ENCODE measurements at places on chromosomes 4 and X.
A peak's percentile ranks its signal among the peaks of the same experiment; 100 is the strongest.

DNA sequence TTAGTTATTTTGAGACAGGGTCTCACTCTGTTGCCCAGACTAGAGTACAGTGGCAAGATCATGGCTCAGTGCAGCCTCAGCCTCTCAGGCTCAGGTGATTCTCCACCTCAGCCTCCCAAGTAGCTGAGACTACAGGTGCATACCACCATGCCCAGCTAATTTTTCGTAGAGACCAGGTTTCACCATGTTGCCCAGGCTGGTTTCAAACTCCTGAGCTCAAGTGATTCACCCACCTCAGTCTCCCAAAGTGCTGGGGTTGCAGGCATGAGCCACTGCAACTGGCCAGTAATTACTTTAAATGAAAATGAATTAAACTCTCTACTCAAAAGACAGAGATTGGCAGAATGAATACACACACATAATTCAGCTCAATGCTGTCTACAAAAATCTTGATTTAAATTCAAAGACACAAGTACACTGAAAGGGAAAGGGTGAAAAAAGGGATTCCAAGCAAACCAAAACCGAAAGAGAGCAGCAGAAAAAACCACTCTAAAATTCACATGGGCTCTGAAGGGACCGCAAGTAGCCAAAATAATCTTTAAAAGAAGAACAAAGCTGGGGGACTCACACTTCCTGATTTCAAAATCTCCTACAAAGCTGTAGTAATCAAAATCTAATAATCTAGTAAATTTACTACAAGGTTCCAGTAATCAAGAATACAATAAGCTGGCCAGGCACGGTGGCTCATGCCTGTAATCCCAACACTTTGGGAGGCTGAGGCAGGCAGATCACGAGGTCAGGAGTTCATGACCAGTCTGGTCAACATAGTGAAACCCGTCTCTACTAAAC, 11.8 kb upstream of the SPON2 start:
- DNase-seq, result no peak

- DNase-seq, result no peak
Measured at GRCh38 chr4:75673959-75674328, 733 bp upstream of the G3BP2 start.

DNA sequence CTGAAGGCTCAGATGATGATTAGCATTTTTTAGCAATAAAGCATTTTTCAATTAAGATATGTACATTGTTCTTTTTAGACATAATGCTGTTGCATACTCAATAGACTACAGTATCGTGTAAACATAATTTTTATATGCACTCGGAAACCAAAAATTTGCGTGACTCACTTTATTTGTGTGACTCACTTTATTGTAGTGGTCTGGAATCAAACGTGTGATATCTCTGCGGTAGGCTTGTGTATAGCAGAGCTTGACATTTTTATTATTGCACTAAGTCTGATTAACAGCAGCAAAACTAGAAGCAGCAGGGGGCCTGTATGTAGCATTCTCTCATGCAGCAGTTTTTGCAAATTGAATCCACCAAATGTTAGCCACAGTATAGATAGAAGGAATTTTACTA, 119.1 kb upstream of the PRDX4 start:
- no peak for DNase-seq

DNA sequence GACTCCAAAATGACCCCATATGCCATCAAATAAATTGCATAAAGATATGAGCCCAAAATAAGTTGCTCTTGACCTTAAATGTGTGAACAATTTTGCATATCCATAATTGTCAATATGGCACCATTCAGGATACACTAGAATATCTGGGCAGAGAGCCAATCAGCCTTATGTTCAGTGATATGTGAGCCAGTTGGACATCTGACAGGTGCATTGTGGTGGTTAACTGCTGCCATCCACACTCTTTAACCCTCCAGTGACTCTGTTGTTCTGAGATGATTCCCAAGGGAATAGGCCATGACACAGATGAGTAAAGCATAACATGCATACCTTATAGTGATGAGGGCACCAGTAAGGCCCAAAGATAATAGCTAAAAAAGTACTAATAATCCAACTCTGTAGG, 500.1 kb downstream of the PCDH18 start:
- no peak for DNase-seq

DNA sequence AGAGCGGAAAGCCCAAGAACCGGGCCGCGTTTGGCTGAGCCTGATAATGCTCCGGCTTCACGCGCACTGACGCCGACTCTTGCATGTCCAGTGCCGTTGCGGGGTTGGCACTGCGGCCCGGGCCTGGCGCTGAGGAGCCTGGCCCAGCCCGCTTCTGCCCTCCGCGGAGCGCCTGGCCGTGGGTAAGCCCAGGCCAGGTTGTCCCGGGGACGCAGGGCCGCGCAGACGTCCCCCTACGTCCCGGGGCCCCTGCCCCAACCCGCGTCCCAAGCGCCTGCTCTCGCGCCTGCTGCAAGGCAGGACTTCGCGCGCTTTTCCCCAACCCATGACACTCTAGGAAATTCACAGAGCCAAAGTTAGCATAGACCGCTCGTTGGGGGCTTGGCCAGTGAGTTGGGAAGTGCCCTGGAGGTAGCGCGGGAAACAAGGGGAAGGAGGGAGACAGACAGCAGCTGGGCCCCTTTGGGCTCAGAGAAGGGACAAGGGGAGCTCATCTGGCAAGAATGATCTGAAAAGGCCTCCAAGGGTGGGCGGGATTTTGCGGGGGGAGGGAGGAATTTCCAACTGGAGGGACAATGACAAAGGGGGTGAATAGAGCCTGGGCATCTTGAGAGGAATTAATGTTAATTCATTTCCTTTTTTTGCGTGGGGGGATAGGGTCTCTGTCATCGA, 665 bp upstream of the LRPAP1 start:
- no peak for DNase-seq

GRCh38 chr4:126778348-126778747, 854.4 kb upstream of the INTU start:
- no peak for DNase-seq

GRCh38 chr4:20983763-20984575, 283.7 kb downstream of the PACRGL start:
- DNase-seq, result no peak

DNA sequence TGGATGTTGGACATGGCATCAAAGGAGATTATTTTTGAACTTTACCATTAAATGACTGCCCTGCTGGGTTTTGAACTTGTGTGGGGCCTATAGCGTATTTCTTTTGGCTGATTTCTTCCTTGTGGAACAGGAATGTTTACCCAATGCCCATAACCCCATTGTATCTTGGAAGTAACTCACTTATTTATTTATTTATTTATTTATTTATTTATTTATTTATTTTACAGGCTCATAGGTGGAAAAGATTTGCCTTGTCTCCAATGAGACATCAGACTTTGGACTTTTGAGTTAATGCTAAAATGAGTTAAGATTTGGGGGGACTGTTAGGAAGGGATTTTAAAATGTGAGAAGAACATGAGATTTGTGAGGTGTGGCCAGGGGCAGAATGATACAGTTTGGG, 273.1 kb downstream of the SLITRK2 start:
- no peak for DNase-seq

- DNase-seq, result no peak
Measured at GRCh38 chr4:119139311-119139710, 3.7 kb downstream of the MYOZ2 start.

- DNase-seq, result no peak
Measured at GRCh38 chr4:149344436-149344835, 471.2 kb downstream of the IQCM start.

DNA sequence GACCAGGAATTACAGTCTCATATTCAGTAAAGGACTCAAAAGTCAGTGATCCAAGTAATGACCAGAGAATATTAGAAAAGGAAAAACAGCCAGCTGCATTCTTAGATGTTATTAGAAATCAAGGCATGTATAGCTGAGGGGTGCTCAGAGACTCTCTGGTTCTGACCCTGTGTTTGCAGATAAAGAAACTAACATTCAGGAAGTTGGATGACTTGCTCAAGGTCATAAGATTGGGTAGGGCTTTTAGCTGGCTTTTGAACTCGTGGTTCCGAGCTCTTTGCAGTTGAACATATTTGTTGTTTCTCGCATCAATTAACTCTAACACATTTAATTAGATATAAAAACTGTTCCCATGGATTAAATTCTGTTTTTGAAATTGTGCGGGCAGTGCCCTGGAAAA, 62.5 kb upstream of the ENPP6 start:
- no peak for DNase-seq

DNA sequence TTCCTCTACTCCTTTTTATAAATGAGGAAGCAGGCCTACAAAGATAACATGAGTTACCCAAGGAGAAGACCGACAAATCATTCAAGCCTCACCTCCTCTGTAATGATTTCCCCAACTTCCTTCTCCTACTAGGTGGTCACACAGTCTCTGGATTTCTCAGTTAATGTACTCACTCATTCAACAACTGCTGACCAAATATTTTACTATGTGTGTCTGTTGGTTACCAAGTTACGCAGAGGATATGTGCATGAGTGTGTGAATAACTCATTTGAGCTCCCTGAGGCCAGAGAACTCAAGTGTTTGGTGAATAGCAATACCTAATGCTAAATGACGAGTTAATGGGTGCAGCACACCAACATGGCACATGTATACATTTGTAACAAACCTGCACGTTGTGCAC, 10.4 kb downstream of the CASK start:
- DNase-seq, result no peak

DNA sequence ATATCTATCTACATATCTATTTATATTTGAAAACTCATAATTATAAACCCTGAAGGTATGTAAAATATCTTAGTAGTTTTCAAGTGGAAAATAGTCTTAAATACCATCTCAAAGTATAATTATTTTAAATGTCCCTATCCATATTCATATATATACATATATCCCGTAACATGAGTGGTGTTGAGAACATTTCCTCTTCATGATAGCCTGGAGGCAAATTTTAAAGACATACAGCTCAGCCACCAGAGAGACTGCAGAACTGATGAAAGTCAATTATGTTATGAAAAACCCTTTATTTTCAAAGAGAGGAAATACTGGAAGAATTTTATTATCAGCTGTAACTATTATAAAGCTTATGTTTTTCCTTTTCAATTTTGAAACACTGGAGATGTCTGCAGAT, 1806.7 kb upstream of the PCDH7 start:
- no peak for DNase-seq

DNA sequence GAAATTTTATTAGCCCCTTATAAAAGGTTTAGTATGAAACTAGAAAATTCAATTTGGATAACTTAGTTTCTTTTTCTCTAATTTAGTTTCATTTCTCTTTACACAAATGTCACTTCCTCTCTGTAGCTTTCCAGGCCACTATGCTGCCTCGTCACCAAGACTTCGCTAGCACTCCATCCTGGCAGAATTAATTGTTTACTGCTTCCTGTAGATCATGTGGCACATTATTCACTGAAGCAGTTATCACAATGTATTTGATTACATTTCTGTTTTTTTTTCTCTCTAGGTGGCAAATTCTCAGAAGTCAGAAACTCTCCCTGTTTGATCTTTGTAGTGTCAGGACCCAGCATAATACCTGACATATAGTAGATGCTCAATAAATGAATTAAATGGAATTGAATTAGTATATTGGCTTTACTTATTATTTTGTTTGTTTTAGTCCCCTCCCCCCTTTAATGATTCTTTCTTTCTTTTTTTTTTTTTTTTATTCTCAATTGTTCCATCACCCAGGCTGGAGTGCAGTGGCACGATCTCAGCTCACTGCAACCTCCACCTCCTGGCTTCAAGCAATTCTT, 9.3 kb upstream of the SAT1 start:
- DNase-seq, result peak; percentile 37

DNA sequence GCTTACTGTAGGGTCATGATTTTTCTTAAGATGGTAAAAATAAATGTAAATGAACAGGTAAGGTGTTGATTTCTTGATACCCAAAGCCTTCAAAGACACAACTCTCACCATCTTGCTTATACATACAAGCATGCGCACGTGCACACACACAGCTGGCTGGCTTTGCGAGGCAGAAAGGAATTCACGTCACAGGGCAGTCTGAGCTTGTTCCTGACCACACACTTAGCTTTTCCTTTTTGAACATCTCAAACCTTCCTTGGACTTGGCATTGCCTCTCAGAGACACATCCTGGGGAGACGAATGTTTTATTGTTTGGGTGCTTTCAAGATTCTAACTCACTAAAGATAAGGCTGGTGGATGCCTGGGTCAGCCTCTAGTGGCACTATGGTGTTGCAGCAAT, 175.0 kb downstream of the NHS start:
- no peak for DNase-seq

DNA sequence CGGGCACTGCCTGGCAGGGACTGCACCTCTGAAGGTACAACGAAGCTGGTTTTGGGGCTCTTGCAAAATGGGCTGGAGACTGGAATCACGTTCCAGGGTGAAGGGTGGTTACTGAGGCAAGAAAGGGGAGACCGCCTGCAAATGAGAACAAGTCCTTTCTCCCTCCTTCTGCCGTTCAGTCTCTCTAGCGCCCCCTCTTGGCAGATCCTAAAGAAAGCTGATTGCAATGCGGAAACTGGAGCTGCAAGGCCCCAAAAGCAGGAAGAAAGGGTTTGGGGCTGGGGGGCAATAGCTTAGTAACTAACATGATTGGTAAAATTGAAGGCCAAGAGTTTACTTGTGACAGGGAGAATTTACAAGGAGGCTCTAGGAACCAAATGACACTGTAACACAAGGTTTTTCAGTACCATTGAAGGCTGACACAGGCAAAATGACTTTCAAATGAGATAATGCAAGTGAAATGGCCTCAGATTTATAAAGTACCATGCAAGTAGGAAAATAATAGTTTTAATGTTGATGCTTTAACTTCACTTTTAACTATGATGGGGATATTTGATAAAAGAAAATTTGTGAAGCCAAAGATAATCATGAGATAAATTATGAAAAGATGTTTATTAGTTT, 222.7 kb upstream of the HAND2 start:
- no peak for DNase-seq

- no peak for DNase-seq
Measured at GRCh38 chr4:43716721-43717395, 731.8 kb downstream of the KCTD8 start.

DNA sequence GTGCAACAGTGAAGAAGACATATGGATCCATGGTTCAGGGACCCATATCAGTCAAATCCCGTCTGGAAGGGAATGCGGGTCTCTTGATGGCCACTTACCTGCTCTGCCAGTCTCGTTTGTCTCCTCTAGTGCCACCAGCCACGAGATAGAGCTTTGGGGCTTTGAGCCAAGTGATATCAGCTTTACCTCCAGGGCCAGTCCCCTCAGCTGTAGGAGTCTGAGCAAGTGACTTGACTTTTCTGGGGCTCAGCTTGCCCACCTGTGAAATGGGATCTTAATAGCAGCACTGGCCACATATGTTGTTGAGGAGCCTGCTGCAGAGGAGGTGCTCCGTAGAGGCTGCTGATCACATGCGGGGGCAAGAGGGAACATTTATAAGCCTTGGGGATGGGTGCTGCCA, 1.2 kb downstream of the SLC2A9 start:
- DNase-seq, result no peak

DNA sequence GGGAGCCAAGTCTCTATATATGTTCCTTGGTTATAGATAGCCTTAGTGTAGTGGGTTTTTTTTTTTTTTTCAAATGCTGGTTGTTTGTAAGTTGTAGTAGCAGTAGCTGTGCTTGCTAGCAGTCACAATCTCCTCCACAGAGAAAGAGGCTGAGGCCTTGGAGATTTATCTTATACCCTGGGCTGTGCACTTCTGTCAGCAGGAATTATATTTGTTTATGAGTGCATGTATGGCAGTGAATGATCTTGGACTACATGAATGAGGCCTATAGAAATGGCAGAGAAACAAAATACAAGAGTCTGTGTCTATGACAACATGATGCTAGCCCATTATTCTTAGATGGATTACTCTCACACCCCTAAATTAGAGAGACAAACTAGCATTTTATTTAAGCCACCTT, 1674.2 kb upstream of the ADGRL3 start:
- DNase-seq, result no peak
